Muscle of leg (tissue), 16 donors: ENCODE measurements at places on chromosomes 2 and 18. TPM values are rescaled to one million over a fixed set of nuclear protein-coding genes. Genes with fewer than 3 reads are reported as not detected.

DNA sequence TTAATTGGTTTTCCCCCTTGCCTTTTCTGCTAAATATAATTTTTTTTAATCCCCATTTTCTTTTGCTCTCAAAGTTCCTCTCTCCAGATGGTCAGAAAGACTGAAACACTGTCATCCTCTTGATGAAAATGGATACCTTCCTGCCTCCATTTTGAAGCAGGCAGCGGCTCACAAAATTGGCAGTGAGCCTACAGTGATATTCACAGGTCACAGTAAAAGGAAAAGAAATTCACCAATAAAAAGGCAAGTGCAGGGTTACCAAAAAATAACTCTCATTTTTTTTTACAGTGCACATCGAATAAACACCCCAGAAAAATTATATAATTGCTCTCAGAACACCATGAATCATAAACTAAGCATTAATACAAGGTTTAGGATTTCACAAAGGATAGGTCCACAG is 307.5 kb downstream of the TCF4 start:
- peaks cover 2% of the 10 kb centered on the region for H3K4me1 ChIP-seq
- peak; percentile 76 for DNase-seq
- H3K36me3 ChIP-seq: peaks cover 19% of the 10 kb centered on the region
- H3K27ac ChIP-seq: peak overlapping the region; percentile 68
- H3K4me3 ChIP-seq: no peak overlapping the region
- H3K27me3 ChIP-seq: no peaks in the 10 kb centered on the region

GRCh38 chr2:75224636-75225094 is 25.3 kb upstream of the TACR1 start:
- H3K4me3 ChIP-seq: no peak overlapping the region
- H3K27ac ChIP-seq: no peak overlapping the region
- H3K4me1 ChIP-seq: no peaks in the 10 kb centered on the region
- no peaks in the 10 kb centered on the region for H3K36me3 ChIP-seq
- no peaks in the 10 kb centered on the region for H3K27me3 ChIP-seq

DNA sequence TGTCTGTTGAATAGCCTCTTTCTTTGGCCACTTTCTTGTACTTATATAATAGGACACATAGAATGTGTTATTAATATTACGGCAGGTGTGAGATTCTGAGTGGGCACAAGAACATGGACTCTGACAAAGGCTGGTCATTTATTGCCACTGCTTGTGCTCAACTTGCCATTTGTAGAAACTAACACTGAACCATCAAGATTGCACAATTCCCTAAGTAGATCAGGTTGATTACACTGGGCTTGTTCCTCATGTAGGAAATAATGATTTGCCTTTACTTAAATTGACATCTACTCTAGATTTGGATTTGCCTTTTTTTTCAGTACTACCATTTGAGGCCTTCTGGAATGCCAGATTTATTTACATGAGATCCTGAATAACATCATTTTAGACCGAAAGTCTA is 342.7 kb upstream of the CWC22 start:
- no peak overlapping the region for H3K4me3 ChIP-seq
- DNase-seq: no peak
- H3K27me3 ChIP-seq: no peaks in the 10 kb centered on the region

The OR6B3 gene
- not detected for total RNA-seq

DNA sequence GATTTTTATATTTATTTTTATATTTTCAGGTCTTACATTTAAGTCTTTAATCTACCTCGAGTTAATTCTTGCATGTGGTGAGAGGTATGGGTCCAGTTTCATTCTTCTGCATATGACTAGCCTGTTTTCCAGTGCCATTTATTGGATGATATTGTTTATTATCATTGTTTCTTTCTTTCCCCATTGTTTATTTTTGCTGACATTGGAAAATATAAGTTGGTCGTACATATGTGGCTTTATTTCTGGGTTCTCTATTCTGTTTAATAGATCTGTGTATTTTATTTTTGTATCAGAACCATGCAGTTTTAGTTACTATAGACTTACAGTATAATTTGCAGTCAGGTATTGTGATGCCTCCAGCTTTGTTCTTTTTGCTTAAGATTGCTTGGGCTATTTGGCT is 113.4 kb upstream of the VWC2L start:
- H3K27ac ChIP-seq: no peak overlapping the region
- no peaks in the 10 kb centered on the region for H3K4me1 ChIP-seq
- H3K36me3 ChIP-seq: no peaks in the 10 kb centered on the region
- H3K27me3 ChIP-seq: no peaks in the 10 kb centered on the region

The NT5DC4 gene
- total RNA-seq: not detected

The SEMA4C gene
- 26.3 TPM for total RNA-seq

DNA sequence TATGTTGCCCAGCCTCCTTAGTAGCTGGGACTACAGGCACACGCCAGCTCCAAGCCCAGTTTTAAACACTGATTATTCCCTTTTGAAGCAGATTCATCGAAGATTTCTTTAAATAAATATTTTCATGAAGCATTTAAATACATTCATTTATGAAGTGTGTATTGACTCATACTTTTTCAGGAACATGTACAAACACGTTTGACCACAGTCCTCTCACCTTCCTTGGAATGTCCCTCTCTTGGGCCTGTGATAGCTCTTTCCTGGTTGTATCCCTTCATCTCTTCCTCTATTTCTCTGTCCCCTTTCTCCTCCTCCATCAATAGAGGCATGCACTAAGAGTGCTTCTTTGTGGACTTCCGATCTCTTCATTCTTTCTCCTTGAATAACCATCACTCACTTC is 2.5 kb downstream of the PSTPIP2 start:
- peaks cover 17% of the 10 kb centered on the region for H3K4me1 ChIP-seq
- H3K36me3 ChIP-seq: no peaks in the 10 kb centered on the region
- no peak overlapping the region for H3K4me3 ChIP-seq
- DNase-seq: no peak

- peaks cover 49% of the 10 kb centered on the region for H3K4me1 ChIP-seq
- H3K36me3 ChIP-seq: no peaks in the 10 kb centered on the region
- H3K27me3 ChIP-seq: peaks cover 7% of the 10 kb centered on the region
- peak overlapping the region; percentile 66 for H3K27ac ChIP-seq
- peak; percentile 66 for DNase-seq
These were observed 398.1 kb downstream of the TNS1 start for GRCh38 chr2:217604527-217605194.

DNA sequence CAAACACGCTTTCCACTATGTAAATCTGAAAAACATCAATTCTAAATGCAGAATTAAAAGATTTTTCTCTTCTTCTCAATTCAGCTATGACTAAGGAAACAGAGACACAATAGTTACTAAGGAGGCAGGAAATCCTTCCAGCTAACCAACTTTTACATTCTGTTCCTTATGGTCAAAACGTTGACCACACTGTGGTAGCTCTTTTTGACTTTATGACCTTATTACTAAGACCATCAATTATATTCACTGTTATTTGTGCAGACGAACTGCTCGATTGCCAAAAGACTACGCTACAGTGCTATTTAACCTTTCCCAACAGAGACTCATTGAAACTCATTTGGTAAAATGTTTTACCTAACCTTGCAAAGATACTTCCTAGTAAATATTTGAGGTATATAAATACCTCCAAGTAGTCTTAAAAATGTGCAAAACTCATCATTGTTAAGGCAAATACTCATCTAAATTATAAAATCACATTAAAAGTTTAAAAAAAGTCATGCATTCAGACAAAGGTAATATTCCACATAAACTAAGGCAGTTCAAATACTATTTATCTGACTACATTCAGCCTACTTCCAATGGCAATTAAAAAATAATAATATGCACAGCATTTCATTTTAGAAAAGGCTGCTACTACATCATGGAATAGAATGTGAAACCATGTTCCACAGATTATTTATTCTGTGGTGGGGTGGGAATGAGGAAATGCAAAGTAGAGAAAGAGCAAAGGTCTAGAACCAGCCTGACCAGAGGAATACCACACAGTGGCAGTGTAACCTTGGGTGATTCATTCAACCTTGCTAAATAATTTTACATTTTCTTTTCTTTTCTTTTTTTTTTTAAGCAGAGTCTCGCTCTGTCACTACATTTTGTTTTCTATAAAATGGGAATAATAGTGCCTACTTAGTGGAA is 139.9 kb downstream of the THADA start:
- H3K27me3 ChIP-seq: no peaks in the 10 kb centered on the region
- H3K27ac ChIP-seq: no peak overlapping the region
- no peaks in the 10 kb centered on the region for H3K36me3 ChIP-seq
- peaks cover 6% of the 10 kb centered on the region for H3K4me1 ChIP-seq

DNA sequence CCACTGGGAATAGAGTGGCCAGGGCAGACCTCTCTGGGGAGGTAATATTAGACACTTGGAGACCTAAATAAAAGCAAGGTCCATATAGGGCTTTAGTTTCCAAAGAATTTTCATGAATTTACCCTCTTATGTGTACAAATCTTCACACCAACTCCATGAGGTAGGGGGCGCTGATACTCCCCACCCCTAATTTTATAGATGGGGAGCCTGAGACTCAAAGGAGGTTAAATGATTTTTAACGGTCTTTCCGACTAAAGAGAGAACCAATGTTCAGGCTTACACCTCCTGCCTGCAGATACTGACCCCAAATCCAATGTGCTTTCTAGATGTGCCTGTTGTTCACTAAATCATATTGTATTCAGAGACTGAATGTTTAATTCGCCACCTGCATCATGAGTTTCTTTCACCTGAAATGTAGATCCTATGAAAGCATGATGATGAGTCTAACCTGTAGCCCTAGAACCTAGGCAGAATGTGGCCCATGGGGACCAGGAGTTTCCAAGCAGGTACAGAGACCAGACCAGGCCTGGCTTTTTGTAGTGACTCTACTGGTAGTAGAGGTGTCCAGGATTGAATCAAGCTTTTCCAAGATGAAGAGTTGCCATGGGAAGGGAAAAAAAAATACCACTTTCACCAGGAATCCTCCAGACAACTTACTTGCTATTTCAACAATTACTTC is 16.8 kb upstream of the PAX3 start:
- no peaks in the 10 kb centered on the region for H3K36me3 ChIP-seq
- no peak overlapping the region for H3K27ac ChIP-seq
- peaks cover 58% of the 10 kb centered on the region for H3K27me3 ChIP-seq
- H3K4me3 ChIP-seq: no peak overlapping the region

DNA sequence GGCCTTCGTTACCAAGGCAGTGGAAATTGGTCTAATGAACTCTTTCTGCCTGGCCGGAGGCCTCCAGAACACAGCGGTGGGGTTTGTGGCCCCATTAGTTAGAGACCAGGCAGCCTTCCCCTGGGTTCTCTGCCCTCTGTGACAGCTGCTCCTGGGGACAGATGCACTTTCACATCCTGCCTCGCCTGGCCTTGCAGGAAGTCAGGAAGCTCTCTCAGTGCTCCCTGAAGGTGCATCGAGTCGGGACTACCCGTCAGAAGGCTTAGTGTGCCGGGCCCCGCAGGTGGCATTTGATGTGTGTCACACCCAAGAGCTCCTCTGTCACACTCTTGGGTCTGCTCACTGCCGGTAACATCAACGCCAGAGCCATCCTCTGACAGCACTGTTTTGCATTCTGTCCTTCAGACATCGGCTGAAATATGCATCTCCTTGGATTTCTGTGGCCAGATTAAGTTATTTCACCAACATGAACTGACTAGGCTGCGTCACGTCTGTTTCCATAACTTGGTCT is 158.3 kb downstream of the LDLRAD4 start:
- H3K36me3 ChIP-seq: no peaks in the 10 kb centered on the region
- no peaks in the 10 kb centered on the region for H3K27me3 ChIP-seq
- no peak overlapping the region for H3K27ac ChIP-seq
- DNase-seq: no peak
- H3K4me1 ChIP-seq: peaks cover 55% of the 10 kb centered on the region
- H3K4me3 ChIP-seq: no peak overlapping the region

GRCh38 chr2:205148755-205149154 is 533.5 kb upstream of the NRP2 start:
- H3K4me1 ChIP-seq: no peaks in the 10 kb centered on the region
- DNase-seq: peak; percentile 61
- H3K4me3 ChIP-seq: no peak overlapping the region
- no peak overlapping the region for H3K27ac ChIP-seq
- H3K27me3 ChIP-seq: no peaks in the 10 kb centered on the region

DNA sequence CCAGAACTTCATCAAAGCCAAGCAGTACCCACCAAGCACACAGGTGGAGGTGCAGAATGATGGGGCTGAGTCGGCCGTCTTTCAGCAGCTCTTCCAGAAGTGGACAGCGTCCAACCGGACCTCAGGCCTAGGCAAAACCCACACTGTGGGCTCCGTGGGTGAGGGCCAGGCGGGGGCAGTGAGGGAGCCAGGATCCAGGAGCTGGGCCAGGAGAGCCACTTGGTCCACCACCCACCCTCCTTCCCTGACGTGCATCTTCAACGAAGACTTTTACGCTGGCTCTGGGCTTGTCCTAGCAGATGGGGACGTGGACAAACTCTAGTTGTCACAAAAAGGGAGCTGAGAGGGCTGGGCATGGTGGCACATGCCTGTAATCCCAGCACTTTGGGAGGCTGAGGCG is 11.8 kb downstream of the VIL1 start:
- no peak overlapping the region for H3K27ac ChIP-seq
- no peaks in the 10 kb centered on the region for H3K4me1 ChIP-seq
- H3K4me3 ChIP-seq: no peak overlapping the region
- DNase-seq: no peak
- H3K36me3 ChIP-seq: no peaks in the 10 kb centered on the region

The GAL3ST2 gene
- 0.09 TPM for total RNA-seq

DNA sequence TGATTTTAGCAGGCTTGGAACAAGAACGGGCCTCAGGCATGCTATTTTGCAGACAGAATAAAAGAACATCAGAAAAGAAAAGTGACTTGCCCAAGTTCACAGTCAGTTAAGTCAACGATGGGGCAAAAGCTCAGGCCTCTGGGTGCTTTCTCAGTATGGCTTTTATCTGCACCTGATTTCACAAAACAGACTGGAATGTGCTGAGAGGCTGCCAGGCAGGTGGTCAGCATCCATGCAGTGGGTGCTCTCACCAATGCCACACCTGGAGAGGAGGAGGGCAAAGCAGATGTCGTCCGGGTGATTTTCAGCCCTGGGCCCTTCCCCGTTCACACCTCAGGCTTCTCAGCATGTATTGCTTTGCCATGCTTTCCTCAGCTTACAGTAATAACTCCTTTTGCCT is 854.6 kb downstream of the RNF144A start:
- DNase-seq: no peak
- H3K27me3 ChIP-seq: no peaks in the 10 kb centered on the region
- H3K36me3 ChIP-seq: no peaks in the 10 kb centered on the region
- no peak overlapping the region for H3K27ac ChIP-seq

- no peak for DNase-seq
- H3K27ac ChIP-seq: no peak overlapping the region
- H3K4me3 ChIP-seq: no peak overlapping the region
- H3K4me1 ChIP-seq: peaks cover 2% of the 10 kb centered on the region
These were observed 77.8 kb upstream of the STON1 start for GRCh38 chr2:48452108-48452507.

The FSHR gene
- 0.31 TPM for total RNA-seq

The OR6B2 gene
- not detected for total RNA-seq

The SPAST gene
- total RNA-seq: 26.6 TPM

- H3K36me3 ChIP-seq: no peaks in the 10 kb centered on the region
- H3K27ac ChIP-seq: no peak overlapping the region
- no peak for DNase-seq
- no peak overlapping the region for H3K4me3 ChIP-seq
These were observed 365.1 kb upstream of the NETO1 start for GRCh38 chr18:73232933-73233332.
